Fibroblast of skin of right biceps (primary cell): ENCODE measurements at places on chromosomes 2 and 18.

DNA sequence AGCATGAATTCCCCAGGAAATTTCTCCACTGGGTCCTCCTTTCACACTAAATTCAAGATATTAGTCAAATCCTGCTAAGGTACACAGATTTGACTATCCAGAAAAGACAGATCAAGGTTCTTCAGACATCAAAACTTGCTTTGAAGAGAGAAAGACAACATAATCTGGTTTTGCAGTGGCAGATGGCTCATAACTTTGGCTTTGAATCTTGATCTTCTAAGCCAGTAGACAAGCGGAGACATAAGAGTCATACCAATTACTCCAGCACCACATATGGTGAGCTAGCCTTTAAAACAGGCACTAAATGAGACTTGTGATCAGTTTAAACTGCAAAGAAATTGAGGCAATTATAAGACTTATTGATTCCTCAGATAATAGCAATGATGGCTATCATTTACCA, 29.3 kb downstream of the PDE11A start:
- DNase-seq, result no peak

GRCh38 chr2:114548151-114548550, 105.7 kb downstream of the DPP10 start:
- DNase-seq, result no peak

DNA sequence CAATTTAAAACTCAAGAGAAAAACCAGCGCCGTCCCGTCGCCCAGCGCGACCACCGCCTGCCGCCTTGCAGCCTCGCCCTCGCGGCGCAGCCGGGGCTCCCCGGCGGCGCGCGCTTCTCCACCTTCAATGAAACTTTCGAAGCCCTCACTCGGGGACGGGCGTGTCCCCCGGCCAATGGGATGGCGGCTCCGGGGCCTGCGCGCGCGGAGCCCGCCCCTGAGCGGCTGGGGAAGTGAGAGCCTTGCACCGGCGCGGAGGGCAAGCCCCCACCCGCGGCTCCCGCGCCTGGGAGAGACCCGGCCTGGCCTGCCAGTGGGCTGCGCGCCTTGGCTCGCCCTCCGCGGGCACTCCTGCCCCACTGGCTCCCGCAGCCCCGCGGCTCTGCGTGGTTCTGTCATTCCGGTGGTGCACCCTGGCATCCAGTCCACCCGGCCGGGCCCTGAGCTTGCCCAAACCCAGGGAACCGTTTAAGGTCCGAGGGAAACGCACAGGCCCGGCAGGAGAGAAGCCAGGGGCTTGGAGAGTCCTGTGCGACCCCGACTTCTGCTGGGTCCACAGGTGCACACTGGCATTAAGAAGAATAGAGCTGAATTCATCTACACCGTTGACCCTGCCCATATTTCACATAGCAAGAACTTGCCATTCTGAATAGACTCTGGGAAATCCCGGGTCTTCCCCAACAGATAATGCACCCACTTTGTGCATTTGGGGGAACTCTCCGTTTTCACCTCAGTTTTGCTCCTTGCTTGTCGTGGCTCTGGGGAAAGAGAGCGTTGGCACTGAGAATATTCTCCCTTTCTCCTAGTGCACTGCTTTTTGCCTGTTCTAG, at the start of gene PIEZO2:
Gene PIEZO2, minus strand, starts transcription at position 129 of the 830 bp plus-strand sequence. CDS start 981 bp downstream, outside the sequence.
- DNase-seq, result peak; percentile 77

GRCh38 chr2:26274058-26274613, 29.4 kb downstream of the HADHB start:
- peak; percentile 68 for DNase-seq

- DNase-seq, result no peak
Observed at GRCh38 chr2:241040081-241040803, 41.8 kb downstream of the SNED1 start.

DNA sequence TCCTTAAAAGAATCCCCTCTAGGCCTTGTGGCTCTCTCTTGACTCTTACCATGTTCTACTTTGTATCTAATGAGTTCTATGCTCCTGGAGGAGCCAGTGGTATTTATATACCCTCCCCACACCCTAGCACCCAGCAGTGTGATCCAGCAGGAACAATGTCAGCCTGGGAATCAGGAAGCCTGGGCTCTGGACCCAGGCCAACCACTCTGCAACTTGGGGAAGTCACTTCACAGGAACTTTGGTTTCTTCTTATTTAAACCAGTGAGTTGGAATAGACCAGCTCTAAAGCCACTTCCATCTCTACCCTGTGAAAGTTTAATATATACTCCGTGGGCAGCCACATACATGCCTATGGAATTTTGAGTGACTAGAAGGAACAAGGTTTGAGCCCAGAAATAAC, 11.6 kb upstream of the SPTBN1 start:
- no peak for DNase-seq

DNA sequence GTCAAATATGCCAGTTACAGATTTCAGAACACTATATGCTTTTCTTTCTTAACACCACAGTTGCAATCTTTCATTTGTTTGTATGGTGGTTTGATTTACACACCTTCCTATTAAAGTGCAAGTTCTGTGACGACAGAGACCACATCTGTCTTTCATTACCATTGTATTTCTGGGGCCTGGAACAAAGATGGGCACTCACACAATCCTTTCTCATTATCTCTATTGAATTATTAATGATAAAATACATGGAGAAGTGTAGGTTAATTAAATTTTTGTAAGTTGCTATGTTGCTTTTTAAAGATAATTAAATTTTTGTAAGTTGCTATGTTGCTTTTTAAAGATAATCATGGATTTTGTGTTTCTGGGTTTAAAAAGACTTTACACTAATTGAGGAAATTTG, 79.9 kb downstream of the KCTD18 start:
- DNase-seq, result peak; percentile 46

- DNase-seq, result no peak
Observed at GRCh38 chr2:239727182-239727775, 297.9 kb downstream of the NDUFA10 start.

- DNase-seq, result no peak
Observed at GRCh38 chr18:8262221-8262620, 347.0 kb upstream of the RAB12 start.

GRCh38 chr2:172894689-172895387, 159.2 kb downstream of the RAPGEF4 start:
- no peak for DNase-seq

- peak; percentile 60 for DNase-seq
Observed at GRCh38 chr2:51103205-51103604, 71.3 kb upstream of the NRXN1 start.

DNA sequence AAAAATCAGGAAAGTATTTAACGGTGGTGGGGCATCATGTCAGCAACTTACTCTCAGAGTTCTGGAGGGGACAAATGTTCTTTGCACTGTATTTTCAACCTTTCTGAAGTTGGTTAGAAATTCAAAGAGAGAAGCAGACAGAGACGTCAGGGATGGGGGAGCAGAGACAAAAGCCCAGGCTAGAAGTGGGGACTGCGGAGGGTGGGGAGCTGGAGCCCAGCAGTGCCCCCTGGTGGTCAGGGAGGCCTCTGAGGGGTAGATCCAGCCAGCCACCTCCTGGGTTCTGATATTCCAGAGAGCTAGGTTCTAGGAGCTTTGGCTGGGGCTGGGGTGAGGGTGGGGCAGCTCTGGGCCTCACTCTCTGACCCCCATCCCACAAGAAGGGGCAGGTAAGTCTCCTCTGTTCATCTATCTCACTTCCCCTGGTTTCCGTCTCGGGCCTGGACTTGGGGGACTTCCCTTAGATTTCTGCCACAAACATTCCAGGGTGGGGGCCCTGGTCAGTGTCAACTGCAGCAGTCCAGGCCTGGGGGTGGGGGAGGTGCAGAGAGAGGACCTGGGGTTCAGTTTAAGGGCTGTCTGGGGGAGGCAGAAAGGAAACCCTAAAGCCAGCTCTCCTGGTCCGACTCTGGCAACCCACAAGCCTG, 8.9 kb downstream of the TNS1 start:
- peak; percentile 48 for DNase-seq

GRCh38 chr18:77470569-77471413, 221.1 kb downstream of the GALR1 start:
- peak; percentile 23 for DNase-seq

DNA sequence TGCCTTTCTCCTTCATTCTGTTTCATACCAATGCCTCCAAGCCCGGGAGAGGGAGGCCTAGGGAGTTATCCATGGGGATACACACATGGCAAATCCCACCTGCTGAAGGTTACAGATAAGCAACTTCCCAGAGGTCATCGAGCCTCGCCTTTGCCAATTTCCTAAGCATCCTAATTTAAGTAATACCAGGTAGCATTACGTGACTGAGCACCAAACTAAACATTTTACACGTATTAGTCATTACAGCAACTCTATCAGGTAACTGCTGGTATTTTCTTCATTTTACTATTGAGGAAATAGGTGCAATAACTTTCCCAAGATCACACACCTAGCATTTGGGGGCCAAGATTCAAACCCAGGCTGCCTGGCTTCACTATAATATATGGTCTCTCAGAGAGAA, 30.1 kb upstream of the BZW1 start:
- no peak for DNase-seq
